Adipocyte (in vitro differentiated cells): ENCODE measurements at places on chromosomes 4 and X.

DNA sequence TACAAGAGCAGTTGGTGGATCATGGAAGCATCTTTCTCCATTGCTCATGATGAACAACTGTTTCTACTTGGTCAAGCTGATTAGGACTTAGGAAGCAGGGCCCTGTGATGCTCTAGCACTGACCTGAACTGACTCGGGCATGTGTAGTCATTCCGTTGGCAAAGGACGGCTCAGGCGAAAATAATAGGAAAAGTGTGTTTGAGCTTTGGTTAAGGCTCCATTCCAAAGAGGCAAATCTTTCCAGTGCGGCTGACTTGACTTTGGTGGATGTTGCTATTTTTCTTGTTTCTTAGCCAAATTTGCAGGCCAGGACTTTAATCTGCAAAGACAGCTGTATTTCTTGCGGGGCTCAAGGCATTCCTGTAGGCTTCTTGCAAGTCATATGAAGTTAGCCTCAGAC lies 39.5 kb downstream of the ZNF518B start:
- DNase-seq, result no peak

- DNase-seq, result no peak
Measured at GRCh38 chr4:2933566-2934076, 29.6 kb downstream of the NOP14 start.

DNA sequence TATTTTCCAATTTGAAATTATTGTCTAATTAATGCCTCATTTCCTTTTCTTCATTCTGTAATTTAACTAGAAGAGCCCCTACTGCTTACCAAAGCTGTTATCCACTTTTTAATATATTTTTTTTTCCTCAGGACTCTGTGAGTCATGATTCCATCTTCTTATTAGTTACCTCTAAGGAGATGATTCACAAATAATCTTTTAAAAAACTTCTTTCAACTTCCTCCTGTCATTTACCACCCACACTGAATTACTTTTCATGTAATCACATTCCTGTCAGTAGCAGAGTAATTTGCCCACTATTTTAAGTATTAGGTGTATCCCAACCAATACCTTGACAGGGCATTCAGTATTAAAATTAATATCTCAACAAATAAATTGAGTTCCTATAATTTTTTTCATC lies 470.9 kb upstream of the ADGRL3 start:
- no peak for DNase-seq

- peak; percentile 9 for DNase-seq
Measured at GRCh38 chr4:10740891-10741620, 56.5 kb upstream of the CLNK start.

DNA sequence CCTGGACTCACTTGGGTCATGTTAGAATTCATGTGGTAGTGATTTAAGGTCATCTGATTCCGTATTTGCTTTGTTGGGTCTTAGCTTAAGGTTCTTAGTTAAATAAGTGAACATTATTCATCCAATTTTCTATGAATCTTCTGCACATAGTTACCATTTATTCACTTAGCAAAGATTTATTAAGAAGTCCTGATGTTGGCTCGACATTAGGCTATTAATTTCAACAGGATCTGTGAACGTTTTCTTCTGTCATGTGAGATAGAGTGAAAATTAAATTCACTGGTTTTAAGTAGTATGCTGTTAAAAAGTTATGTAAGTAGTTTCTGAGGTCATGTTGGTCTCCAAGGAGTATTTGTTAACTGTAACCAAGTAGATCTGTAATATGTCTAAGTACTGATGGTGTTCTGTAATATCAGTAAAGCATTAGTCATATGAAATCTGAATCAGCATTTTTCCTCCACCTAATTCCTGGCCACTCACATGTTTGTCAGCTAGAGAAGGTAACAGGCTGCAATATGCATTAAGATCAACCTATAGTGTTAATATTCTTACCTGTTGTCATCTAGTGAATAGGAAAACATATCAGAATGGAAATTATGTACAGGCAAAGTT lies 155.6 kb downstream of the PCDH7 start:
- DNase-seq, result no peak

DNA sequence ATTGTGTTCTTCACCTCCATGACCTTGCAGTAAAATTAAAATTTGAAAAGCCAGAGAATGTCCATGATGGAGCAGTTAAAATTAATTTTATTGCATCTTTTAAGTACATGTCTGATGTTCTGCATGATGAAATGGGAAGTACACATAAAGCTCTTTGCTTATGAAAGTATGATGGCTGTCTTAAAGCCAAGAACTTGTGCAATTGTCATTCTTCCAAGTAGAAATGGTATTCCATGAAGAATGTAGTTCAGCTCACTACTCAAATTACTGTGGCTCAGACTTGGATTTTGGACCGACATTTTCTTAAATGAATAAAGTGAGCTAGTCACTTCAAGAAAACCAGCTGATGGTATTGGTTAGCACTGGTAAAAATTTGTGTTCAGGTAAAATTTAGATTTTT lies 161.7 kb upstream of the CXCL13 start:
- peak; percentile 90 for DNase-seq

DNA sequence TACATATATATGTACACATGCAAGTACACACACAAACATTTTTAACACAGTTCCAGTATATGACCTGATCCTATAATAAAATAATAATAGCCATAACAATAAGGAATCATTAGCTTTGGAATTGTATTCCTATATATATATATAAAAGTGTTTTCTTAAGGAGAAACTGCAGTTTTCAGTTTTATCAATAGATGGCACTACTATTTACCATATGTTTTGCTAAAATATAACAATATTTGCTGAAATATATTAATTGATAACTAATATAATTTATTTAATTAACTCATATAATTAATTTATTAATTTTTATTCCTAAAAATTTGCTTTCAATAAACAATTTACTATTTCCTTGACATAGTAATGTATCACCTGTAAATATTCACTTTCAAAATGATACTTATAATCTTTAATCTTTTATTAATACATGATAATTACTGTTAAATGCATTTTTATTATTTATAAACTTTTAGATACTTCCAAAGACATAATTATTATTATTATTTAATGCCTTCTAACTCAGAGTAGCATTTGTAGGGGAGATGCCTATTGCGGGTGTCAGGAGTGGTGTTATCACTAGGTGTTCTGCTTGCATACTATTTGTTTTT lies 599.5 kb downstream of the FSTL5 start:
- peak; percentile 75 for DNase-seq

DNA sequence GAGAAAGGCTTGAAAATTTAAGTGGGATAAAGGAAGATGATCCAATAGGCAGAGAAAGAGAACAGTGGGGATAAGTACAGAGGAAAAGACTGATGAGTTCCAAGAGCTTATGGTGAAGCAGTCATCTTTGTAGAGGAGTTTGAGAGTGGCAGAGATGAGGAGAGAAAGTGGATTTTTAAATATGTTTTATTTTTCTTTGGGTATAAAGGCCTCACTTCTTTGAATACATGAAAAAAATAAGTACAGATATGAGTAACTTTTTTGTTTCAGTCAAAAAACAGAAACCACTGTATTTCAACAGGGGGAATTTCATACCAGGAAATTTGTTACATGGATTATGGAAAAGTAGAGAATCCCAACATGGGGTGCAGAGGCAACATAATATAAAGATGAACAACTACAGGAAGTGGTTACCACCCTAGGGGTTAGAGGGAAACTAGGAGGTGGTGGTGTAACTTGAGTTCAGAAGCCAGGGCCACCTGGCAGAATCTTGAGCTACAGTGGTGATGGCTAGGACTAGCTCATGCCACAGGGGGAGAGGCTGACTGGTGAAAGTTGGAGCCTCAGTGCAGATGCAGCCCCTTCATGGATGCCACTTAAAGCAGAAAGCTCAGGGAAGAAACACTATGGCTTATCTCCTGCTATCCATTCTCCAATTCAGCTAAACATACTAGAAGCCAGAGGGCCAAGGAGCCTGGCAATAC lies 3.4 kb upstream of the CYBB start:
- no peak for DNase-seq

DNA sequence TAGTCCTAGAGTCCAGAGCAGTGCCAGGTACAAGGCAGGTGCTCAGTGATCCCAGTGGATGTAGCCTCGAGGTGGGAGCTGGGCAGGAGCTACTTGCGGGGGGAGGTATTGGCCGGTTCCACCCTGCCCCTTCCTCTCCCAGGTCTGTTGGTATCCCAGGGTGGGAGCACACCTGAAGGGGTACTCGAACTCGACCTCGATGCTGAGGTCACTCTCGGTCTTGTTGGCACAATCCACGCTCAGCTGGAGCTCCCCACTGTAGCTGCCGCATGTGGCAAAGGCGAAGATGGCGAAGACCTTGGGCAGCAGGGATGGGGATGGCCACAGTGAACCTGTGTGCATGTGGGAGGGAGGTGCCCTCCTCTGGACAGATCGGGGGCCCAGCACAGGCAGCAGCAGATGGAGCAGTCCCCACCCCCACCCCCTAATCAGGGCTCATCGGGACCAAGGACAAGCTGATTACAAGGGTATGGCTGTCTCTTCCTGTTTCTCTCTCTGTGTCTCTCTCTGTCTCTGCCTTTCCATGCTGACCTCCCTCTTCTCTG lies 2.4 kb downstream of the SYP start:
- no peak for DNase-seq

DNA sequence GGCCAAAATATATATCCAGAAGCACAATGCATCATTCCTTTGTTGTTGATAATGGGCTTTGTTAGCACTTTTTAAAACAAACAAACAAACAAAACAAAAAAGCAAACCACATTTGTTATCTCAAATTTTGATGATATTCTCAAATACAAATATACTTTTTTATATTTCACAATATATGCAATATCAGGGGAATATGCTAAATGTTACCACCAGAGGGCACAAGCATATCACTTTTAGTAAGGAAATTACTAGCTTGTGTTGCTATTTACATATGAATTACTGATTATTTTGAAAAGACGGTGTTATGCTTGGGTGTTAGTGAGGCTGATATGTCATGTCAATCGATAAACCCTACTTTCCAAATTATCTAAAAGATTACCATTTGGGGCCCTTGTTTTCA lies 29.1 kb downstream of the RIPPLY1 start:
- peak; percentile 68 for DNase-seq
